Stimulated activated CD8-positive, alpha-beta memory T cell treated with anti-CD3 and anti-CD28 coated beads, Interleukin-7, amount 100 ng/mL, for 4 hours (primary cell): ENCODE measurements at places on chromosomes 16 and 17.
A peak's percentile ranks its signal among the peaks of the same experiment; 100 is the strongest.

- DNase-seq = no peak
These were observed 19.0 kb downstream of the CENPX start for GRCh38 chr17:82003411-82004381.

DNA sequence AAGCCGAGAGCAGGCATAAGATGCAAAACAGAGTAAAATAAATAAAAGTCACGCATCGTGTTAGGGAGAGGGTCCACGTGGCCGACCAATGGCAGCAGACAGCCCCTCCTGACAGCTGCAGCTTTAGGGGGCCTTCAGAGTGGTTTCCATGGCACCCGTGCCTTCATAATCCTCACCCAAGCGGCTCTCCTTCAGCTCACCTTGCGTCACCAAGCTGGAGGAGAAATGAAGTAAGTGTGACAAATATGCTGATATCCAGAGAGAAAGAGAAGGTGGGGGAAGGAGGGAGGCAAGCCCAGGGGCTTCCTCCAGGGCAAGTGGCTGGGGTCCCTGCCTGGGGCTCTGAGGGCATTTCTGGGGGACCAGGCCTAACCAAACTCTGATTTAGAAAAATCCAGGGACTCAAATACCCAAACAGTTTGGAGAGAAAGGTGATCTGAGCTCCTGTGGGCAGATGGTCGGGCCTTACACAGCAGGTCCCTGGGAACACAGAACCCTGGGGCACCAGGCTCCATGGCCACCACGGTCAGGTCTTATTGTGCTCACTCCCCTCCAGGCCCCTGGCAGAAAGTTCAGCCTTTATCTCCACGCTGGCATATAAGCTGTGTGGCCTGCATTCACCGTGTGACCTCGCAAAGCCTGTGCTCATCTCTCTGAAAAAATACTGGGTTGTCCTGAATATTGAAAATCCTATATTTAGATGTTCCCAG lies 80.7 kb upstream of the TNRC6C start:
- DNase-seq = no peak

- DNase-seq = no peak
These were observed 31.1 kb upstream of the JPH3 start for GRCh38 chr16:87570938-87571867.

DNA sequence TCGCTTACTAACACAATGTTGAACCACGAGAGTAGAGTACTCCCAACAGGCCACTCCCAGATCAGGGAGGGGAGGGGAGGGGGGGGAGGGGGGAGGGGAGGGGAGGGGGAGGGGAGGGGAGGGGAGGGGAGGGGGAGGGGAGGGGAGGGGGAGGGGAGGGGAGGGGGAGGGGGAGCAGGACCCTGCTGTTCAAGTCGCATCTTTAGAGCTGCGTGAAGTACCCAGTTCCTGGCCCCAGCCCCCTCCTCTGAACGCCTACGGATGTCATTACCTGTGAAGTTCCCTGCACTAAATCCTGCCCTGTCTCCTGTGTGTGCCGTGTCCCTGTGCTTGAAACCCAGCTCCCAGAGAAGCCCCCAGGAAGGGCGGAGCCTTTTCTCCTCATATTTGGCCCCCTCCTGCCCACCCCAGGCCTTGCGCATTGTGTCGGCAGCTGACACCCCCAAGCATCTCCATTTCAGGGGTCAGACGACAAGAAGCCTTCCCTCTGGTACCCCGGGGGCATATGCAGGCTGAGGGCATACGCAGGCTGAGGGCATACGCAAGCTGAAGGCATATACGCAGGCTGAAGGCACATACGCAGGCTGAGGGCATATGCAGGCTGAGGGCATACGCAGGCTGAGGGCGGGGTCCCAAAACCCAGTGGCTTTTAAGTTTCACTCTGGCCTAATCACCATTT lies 330.2 kb downstream of the C16orf95 start:
- no peak for DNase-seq

DNA sequence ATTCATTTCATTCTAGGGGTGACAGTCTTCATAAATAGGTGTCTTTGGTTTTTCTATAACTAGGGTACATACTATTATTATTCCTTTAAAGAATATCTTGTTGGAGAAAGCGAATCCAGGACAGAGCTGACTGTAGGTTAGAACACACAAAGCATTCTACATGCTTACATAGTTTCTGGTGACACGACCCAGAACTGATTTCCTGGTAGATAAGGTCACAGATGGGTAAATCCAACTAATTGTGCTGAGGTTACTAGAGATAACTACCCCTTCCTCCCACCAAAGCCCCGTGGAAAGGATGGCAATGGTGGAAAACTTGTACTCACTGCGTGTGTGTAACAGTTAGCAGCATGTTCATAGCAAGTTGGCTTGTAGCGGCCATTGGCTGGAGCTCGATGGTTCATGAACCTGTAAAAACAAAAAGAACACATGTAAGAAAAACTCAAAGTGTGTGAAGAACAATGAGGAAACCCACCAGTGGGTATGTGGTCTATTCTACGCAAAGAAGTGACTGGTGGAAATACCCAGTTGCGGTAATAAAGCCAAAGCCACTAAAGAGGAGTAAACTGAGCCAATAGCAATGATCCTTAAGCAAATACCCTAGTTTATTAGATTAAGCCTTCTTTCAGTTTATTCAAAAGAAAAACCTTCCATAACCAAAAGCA lies 7.7 kb downstream of the MMD start:
- no peak for DNase-seq

DNA sequence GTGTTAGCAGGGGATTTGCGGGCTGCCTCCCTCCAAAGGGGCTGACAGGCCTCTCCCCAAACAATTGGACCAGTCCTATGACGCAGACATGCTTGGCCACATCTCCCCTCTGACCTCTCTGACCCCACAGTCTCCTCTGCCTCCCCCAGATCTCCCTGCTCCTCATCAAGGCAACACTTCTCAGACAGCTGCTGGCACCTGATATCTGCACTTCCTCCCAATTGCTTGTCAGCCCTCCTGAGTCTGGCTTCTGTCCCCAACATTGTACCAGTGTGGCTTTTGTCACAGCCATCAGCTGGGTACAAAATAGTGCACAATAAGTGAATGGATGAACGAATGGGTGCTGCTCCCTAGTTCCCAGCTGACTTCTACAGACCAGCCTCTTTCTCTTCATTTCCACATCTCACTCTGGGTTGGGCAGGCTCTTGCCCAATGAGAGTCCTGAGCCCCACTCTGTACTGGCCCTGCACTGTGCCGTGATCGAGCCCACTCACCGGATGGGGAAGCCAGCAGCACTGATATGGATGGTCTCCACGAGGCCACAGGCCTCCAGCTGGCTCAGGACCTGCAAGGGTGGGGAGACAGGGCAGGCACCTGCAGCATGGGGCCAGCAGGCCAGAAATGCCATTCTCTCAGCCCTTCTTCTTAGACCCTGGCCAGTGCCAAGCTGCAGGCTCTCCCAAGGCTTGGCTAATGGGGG lies 17.1 kb downstream of the ZNHIT3 start:
- no peak for DNase-seq

DNA sequence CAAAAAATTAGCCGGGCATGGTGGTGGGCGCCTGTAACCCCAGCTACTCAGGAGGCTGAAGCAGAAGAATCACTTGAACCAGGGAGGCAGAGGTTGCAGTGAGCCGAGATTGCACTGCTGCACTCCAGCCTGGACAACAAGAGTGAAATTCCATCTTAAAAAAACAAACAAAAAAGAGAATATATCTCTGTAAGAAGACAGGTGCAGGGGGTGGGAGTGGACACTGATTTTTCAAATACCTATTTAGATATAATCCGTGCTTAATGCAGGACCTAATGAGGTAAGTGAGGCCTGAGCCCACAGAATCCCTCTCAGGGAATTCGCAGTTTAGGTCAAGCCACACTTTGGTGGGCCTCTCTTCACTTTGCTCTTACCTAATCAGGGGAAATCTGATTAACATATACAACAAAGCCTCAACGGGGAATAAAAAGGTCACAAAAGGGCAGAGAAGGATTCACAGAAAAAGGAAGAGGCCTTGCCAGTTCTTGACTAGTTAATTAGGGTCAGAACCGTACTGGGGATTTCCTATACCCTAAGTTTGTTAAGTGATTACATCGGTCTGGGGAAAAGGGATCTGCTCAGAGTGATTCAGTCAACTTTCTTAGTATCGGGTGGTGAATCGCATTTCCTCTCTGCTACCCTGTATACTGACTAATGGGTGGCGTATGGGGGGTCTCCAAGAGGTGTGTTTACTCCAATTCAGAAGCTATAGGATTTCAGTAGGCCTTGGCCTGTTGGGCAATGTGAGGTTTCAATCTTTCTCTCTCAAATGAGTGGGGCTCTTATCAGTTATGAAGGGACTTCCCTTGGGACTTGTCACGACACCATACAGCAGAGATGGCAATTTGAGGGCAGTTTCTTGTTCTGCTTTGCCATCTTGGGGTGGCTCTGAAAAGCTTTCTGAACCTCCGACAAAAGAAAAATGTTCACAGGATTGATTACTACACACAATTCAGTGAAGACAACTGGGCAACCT lies 1.9 kb upstream of the NFAT5 start:
- peak; percentile 55 for DNase-seq

DNA sequence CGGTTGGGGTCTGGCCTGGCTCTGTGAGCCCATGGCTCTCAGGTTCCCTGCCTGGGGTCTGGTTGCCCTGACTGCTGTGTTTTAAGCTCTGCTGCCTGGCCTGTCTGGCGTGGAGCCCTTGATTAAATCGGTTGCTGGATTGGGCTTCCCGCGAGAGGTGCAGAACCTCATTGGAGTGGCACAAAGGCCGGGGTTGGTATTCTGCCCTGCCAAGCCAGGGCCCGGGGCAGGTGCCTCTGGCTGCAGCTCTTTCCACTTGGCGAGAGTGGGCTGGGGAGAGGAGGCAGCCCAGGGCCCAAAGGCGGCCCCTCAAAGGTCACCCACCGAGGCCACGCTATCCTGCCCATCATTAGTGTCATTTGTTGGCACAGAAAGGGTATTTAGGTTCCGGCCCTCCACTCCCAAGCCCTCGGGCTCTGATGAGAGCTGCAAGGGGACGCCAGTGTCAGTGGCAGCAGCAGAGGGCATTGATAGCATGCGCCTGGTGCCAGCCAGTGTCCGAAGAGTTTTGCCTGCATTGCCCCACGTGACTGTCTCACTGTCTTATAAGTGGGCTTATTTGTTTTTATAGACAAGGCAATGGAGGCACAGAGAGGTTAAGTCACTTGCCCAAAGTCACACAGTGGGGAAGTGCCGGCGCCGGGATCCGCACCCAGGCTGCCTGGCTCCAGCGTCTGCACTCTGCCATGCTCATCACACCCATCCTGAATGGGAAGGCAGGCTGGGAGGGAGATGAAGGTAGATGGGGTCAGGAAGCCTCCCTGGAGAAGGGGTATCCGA lies 68.0 kb upstream of the CIBAR2 start:
- DNase-seq = no peak

DNA sequence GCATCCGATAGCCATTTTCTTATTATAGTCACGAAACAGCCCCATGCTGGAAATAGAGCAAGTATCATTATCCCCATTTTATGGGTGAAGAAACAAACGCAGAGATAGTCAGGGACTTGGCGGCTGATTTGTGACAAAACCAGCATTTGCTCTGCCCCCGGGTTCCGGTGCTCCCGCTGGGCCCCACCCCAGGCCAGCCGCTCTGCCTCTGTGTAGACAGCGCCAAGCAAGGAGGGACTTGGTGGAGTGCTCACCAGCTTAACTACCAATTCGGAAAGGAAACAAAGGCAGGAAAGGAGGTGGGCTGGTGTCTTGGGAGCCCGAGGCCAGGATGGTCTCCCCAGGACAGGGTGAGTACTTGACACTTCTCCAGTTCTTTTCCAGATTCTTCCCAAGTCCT lies 10.0 kb downstream of the SRL start:
- DNase-seq = no peak
